ENCODE measurements at places on chromosomes 4 and X. TPM values are rescaled to one million over a fixed set of nuclear protein-coding genes. Genes with fewer than 3 reads are reported as not detected.
A peak's percentile ranks its signal among the peaks of the same experiment; 100 is the strongest.

DNA sequence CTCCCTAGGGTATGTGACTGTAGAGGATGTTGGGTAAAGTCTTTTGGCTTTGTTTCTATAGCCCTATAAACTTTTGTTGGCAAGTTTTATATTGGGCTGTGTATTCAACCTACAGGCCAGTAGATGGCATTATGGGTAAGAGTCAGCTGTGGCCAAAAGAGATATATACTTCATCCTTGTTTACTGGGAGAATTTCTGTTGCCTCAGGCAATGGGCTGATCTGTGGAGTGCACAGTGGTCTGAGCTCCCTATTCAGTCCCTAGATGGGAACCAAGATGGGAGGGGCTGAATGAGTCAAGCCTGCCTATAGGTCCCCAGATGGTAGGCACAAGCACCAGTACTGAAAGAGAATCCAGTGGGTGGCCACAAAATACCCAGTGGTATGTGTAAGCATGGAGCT is 580.6 kb downstream of the EPHA5 start:
- DNase-seq = peak; percentile 9

- no peak for DNase-seq
Observed at GRCh38 chr4:143302536-143302935, 34.1 kb upstream of the GAB1 start.

- no peak for DNase-seq
Observed at GRCh38 chr4:172169871-172170270, 356.7 kb downstream of the GALNTL6 start.

DNA sequence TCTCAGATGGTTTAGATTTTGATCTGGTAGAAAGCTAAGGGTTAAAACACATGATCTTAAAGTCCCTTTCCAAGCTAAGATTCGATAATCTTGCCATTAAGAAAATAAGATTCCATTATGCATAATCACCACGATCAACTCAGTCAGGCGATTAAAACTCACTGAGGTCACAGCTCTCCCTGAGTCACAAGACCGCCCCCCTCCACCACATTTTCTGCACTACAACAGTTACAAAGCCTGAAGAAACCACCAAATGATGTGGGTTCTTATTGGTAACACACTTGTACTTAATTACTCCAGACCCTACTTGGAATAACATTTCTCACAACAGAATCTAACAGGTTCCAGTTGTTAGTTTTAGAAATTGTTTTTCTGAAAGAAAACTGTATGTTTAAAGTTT is 62.8 kb downstream of the SH3KBP1 start:
- no peak for DNase-seq

Gene PRR32
- total RNA-seq = not detected

Gene POLA1
- total RNA-seq = 17.3 TPM

GRCh38 chr4:94892051-94892450 is 134.3 kb downstream of the BMPR1B start:
- peak; percentile 10 for DNase-seq
